ENCODE measurements at places on chromosomes 2 and 18. TPM values are rescaled to one million over a fixed set of nuclear protein-coding genes. Genes with fewer than 3 reads are reported as not detected.

The IL18R1 gene
- 23.4 TPM for total RNA-seq

The CCDC141 gene
- 4.3 TPM for total RNA-seq

The NAT8 gene
- total RNA-seq, result not detected

The LBX2 gene
- total RNA-seq, result 0.28 TPM

The CIB4 gene
- total RNA-seq, result not detected

The ACMSD gene
- total RNA-seq, result not detected

The GALNT14 gene
- 0.48 TPM for total RNA-seq

The GAREM2 gene
- total RNA-seq, result 5.7 TPM

The TSHZ1 gene
- 12.0 TPM for total RNA-seq

The PLCL1 gene
- 1.6 TPM for total RNA-seq

The SCYGR7 gene
- total RNA-seq, result not detected

The C2orf15 gene
- total RNA-seq, result 1.1 TPM

The DAPL1 gene
- total RNA-seq, result not detected

The GNAL gene
- total RNA-seq, result 0.21 TPM

The IL18RAP gene
- total RNA-seq, result 6.8 TPM

The SLC38A11 gene
- not detected for total RNA-seq

The MEP1B gene
- total RNA-seq, result not detected

The FAM168B gene
- 59.8 TPM for total RNA-seq

The RAB6C gene
- total RNA-seq, result not detected

The EFHD1 gene
- not detected for total RNA-seq

The IGFBP5 gene
- not detected for total RNA-seq

The SELENOI gene
- total RNA-seq, result 26.5 TPM

The ERFE gene
- total RNA-seq, result 0.39 TPM

The MREG gene
- total RNA-seq, result 9.1 TPM

The ACADL gene
- not detected for total RNA-seq

The SNORC gene
- total RNA-seq, result 0.87 TPM

The LDLRAD4 gene
- 32.2 TPM for total RNA-seq

The GPR75 gene
- 0.71 TPM for total RNA-seq

The AQP12A gene
- total RNA-seq, result not detected

The MARCHF4 gene
- total RNA-seq, result not detected

The METTL4 gene
- 12.8 TPM for total RNA-seq

The IL1RL1 gene
- 0.27 TPM for total RNA-seq

The TRIM43 gene
- not detected for total RNA-seq

The UGT1A3 gene
- total RNA-seq, result not detected

The CYS1 gene
- not detected for total RNA-seq

The LGALSL gene
- total RNA-seq, result 2.2 TPM

The REG1B gene
- total RNA-seq, result not detected

The TOGARAM2 gene
- total RNA-seq, result 3.3 TPM

The ZBTB7C gene
- not detected for total RNA-seq

The DGUOK gene
- total RNA-seq, result 97.6 TPM

The CRYGD gene
- total RNA-seq, result not detected

The PROM2 gene
- 0.23 TPM for total RNA-seq

The DCDC2C gene
- total RNA-seq, result not detected

The PPP1R1C gene
- total RNA-seq, result not detected

The IHH gene
- 0.12 TPM for total RNA-seq

The YIPF4 gene
- 17.5 TPM for total RNA-seq

The ASXL3 gene
- not detected for total RNA-seq

The MROH2A gene
- total RNA-seq, result not detected

The CD8B2 gene
- total RNA-seq, result 0.11 TPM

The SP9 gene
- total RNA-seq, result not detected

The FBLN7 gene
- 40.5 TPM for total RNA-seq

The LIMS3 gene
- 0.11 TPM for total RNA-seq

The EVA1A gene
- 0.11 TPM for total RNA-seq

The ZNF396 gene
- 1.1 TPM for total RNA-seq

The SPRED2 gene
- 7.9 TPM for total RNA-seq

The KIF1A gene
- total RNA-seq, result 8.2 TPM

The UGT1A1 gene
- not detected for total RNA-seq

Data from activated CD4-positive, alpha-beta T cell treated with anti-CD3 and anti-CD28 coated beads for 36 hours (primary cell).